ENCODE measurements at places on chromosomes 7 and 10. TPM values are rescaled to one million over a fixed set of nuclear protein-coding genes. Genes with fewer than 3 reads are reported as not detected.

Gene BRAT1
- polyA plus RNA-seq, result 80.5 TPM

Gene SPDYE6
- 2.4 TPM for polyA plus RNA-seq

Gene CLDN4
- polyA plus RNA-seq, result 1.9 TPM

Gene DPP6
- polyA plus RNA-seq, result not detected

Gene ANKRD1
- 12.6 TPM for polyA plus RNA-seq

Gene ZNF680
- 16.0 TPM for polyA plus RNA-seq

Gene RASA4
- 15.1 TPM for polyA plus RNA-seq

Gene HMX3
- not detected for polyA plus RNA-seq

Gene NRCAM
- polyA plus RNA-seq, result 1.2 TPM

Gene PDE6C
- polyA plus RNA-seq, result 0.12 TPM

Gene C7orf57
- polyA plus RNA-seq, result not detected

- no peak for DNase-seq
- H3K27ac ChIP-seq, result no peak overlapping the region
- no peaks in the 10 kb centered on the region for H3K36me3 ChIP-seq
- no peaks in the 10 kb centered on the region for H3K4me1 ChIP-seq
- no peak overlapping the region for H3K4me3 ChIP-seq
- H3K27me3 ChIP-seq, result peaks cover 5% of the 10 kb centered on the region
These were observed 52.2 kb downstream of the STEAP1B start for GRCh38 chr7:22447762-22448161.

DNA sequence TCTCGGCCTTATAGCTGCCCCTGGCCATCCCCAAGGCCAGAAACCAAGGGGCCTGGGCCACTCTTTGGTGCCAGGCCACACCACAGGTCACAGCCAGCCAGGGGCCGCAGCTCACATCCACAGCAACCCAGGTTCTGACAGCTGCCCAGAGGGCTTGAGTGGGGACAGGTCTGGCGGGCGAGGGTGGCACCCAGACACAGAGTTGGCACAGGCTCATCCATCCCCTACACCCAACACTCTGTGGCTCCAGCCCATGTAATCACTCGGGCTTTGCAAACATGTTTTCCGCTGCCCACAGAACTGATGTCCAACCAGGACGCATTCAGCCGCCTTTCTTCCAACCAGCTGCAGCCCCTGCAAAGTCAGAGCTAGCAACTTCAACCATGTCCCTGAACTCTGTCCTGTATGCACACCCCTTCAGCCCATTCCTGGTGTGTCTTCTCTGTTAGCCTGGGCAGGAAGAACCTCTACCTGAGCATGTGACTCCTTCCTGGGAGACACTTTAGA, 57.7 kb upstream of the PPP2R2D start:
- H3K27me3 ChIP-seq, result no peaks in the 10 kb centered on the region
- no peak overlapping the region for H3K27ac ChIP-seq
- H3K36me3 ChIP-seq, result no peaks in the 10 kb centered on the region
- no peak overlapping the region for H3K4me3 ChIP-seq

DNA sequence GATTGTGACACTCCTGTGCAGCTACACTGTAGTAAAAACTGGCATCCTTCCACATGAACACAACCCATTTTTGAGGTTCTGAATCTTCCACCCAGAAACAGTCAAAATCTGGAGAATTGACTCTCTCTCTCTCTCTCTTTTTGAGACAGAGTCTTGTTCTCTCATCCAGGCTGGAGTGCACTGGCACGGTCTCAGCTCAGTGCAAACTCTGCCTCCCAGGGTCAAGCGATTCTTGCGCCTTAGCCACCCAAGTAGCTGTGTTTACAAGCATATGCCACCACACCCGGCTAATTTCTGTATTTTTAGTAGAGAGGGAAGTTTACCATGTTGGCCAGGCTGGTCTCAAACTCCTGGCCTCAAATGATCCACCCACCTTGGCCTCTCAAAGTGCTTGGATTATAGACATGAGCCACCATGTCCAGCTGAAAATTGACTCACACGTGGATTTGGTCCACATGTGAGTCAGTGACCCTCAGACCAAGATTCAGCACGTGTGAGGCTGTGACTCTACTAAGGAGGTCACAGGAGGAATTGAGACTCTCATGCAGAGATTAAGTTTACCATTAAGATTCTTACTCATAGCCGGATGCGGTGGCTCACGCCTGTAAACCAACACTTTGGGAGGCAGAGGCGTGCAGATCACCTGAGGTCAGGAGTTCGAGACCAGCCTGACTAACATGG, 12.1 kb upstream of the ZNF107 start:
- H3K27ac ChIP-seq, result no peak overlapping the region
- no peaks in the 10 kb centered on the region for H3K27me3 ChIP-seq
- H3K36me3 ChIP-seq, result no peaks in the 10 kb centered on the region
- no peak for DNase-seq
- H3K4me1 ChIP-seq, result no peaks in the 10 kb centered on the region
- no peak overlapping the region for H3K4me3 ChIP-seq

DNA sequence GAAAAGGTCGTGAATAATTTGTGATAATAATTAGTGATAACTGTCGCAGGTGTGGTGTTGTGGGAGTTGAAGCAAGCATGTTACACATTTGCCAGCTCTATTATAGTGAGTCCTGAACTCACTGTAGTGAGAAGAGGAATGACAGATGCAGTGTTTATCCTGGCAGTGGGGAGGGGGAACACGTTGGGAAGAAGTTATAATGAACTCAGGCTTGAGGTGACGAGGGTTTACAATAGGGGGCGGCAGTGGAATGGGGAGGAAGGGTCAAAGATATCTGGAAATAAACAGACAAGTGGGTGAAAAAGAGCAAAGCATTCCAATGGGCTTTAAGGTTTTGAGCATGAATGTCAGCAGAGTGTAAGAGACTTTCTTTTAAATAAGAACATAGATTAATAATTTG, 49.6 kb downstream of the ITPRID1 start:
- H3K4me1 ChIP-seq, result no peaks in the 10 kb centered on the region
- no peaks in the 10 kb centered on the region for H3K27me3 ChIP-seq
- no peaks in the 10 kb centered on the region for H3K36me3 ChIP-seq
- no peak for DNase-seq
- no peak overlapping the region for H3K4me3 ChIP-seq
- H3K27ac ChIP-seq, result no peak overlapping the region

- H3K36me3 ChIP-seq, result no peaks in the 10 kb centered on the region
- no peak for DNase-seq
- H3K4me1 ChIP-seq, result no peaks in the 10 kb centered on the region
- no peak overlapping the region for H3K4me3 ChIP-seq
- no peaks in the 10 kb centered on the region for H3K27me3 ChIP-seq
- no peak overlapping the region for H3K27ac ChIP-seq
These were observed 97.7 kb upstream of the EGFR start for GRCh38 chr7:54921116-54921515.

DNA sequence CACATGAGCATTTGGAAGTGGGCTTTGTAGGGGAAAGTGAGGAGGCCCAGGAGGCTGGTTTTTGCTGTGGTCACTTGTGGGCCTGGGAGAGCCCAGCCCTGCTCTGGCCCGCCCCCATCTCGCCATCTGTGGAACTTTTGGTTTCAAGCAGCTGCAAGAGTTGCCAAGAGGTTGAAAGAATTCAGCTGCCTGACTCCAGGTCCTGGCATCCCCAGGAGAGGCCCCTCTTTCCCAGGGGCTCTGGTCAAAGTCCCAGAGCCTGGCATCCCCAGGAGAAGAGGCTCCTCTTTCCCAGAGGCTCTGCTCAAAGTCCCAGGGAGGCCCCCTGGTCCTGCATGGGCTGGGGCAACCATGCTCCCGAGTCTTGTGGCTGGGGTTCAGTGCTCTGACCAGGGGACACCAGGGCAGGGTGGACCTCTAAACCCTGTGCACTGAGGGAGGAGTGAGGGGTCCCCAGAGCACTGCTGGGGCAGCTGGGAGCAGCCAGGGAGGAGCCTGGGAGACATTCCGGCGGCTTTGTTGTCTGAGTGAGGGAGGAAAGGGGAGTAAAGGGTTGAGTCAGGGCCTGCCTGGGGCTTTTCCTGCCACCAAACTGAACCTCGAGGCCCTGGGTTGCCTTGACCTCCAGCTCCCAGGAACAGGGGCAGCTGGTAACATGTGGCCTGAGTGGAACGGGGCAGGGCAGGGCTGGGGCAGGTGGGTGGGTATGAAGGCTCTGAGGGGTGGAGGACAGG, 27.7 kb upstream of the CSGALNACT2 start:
- no peak overlapping the region for H3K4me3 ChIP-seq
- no peaks in the 10 kb centered on the region for H3K27me3 ChIP-seq
- DNase-seq, result peak; percentile 86
- no peaks in the 10 kb centered on the region for H3K4me1 ChIP-seq

DNA sequence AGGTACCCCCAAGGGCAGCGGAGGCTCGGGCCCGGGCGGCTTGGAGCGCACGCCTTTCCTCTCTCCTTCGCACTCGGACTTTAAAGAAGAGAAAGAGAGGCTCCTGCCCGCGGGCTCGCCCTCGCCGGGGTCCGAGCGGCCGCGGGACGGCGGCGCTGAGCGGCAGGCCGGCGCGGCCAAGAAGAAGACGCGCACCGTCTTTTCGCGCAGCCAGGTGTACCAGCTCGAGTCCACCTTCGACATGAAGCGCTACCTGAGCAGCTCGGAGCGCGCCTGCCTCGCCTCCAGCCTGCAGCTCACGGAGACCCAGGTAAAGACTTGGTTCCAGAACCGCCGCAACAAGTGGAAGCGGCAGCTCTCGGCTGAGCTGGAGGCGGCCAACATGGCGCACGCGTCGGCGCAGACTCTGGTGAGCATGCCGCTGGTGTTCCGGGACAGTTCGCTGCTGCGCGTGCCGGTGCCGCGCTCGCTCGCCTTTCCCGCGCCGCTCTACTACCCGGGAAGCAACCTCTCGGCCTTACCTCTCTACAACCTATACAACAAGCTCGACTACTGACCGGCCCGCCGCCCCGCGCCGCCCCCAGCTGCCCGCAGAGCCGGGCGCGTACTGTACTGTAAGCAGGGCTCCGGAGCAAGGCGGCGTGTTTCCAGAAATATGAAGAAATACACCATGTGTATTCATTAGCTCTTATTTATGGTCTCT, 1.8 kb downstream of the HMX2 start:
- H3K36me3 ChIP-seq, result no peaks in the 10 kb centered on the region
- peak; percentile 68 for DNase-seq
- H3K4me1 ChIP-seq, result peaks cover 12% of the 10 kb centered on the region
- no peak overlapping the region for H3K27ac ChIP-seq

DNA sequence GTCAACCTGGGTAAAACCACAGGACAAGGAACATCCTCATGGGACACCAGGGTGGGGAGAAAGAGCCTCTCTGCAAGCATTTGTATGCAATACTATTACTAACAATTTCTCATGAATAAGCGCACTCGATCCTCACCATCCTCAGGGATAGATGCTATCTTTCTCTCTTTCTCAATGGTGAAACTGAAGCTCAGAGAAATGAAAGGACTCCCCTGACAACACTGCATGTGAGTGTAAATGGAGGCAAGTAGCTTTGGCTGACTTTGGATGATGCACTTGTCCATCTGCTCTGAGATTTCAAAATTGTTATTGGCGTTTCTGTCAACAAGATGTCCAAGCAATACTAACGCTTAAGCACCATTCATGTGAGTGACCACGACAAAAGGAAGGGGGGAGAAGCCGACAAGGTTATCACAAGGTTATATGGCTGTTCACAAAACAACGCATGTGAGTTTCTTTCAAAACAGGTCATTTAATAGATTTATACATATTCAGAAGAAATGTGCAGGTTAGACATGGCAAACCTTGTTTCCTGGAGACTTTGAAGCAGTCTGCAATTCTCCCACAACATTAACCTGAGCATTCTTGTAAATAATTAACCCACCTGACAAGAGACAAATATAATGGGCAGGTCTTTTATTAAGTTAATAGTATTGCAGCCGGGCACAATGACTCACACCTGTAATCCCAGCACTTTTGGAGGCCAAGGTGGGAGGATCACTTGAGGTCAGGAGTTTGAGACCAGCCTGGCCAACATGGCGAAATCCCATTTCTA, 54.0 kb downstream of the IFIT5 start:
- no peaks in the 10 kb centered on the region for H3K36me3 ChIP-seq
- no peaks in the 10 kb centered on the region for H3K27me3 ChIP-seq
- DNase-seq, result no peak
- no peak overlapping the region for H3K4me3 ChIP-seq

- H3K4me1 ChIP-seq, result peaks cover 27% of the 10 kb centered on the region
- no peak overlapping the region for H3K4me3 ChIP-seq
- H3K27ac ChIP-seq, result peak overlapping the region; percentile 35
These were observed 21.5 kb downstream of the ZMIZ1 start for GRCh38 chr10:79090134-79090803.

- no peaks in the 10 kb centered on the region for H3K36me3 ChIP-seq
- peaks cover 14% of the 10 kb centered on the region for H3K27me3 ChIP-seq
- H3K27ac ChIP-seq, result no peak overlapping the region
- no peak overlapping the region for H3K4me3 ChIP-seq
- DNase-seq, result no peak
These were observed 11.5 kb upstream of the KLRG2 start for GRCh38 chr7:139494835-139495579.

DNA sequence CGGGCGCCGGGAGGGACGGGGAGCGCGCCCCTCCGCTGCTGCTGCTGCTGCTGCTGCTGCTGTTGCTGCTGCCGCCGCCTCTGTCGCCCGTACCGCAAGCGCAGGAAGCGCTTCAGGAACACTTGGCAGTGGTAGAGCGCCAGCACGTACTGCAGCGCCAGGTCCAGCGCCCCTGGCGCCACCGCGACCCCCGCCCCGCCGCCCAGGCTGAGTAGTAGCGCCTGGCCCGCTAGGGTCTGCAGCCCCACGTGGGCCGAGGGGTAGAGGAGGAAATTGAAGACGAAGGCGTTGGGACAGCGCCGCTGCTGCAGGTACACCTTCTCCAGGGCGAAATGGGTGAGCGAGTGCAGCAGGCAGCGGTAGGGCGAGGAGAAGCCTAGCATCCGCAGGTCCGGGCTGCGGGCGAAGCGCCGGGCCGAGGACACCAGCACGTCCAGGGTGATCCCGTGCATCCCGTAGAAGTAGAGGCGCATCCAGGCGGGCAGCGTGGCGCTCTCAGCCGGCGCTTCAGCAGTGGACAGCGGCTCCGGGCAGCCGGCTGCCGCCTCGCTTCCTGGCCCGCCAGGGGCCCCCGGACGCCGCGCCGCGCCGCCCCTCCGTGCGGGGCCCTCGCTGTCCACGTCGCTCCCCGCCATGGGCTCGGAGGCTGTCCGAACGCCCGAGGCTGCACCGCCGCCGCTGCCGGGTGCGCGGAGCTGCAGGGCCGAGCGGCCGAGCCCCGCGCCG, at the start of gene TMEM229A:
TMEM229A (minus strand) TSS at position 699 of the 726 bp plus-strand sequence; CDS start at position 635, 64 bp downstream.
- DNase-seq, result peak; percentile 84
- H3K36me3 ChIP-seq, result no peaks in the 10 kb centered on the region
- H3K4me1 ChIP-seq, result peaks cover 6% of the 10 kb centered on the region
- H3K27me3 ChIP-seq, result peaks cover 71% of the 10 kb centered on the region
- no peak within 1 kb of the TSS for H3K27ac ChIP-seq

DNA sequence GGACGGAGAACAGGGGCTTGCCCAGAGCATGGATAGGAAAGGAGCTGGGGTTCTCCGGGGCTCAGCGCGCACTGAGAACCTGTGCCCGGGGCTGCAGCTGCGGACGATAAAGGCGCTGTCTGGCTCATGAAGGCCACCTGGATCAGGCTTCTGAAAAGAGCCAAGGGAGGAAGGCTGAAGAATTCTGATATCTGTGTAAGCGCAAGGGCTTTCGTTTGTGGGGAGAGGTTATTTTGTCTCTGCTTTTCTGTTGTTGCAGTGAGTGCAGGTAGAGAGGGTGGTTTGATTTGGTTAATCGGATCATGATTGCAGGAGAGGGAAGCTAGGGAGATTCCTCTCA, 250.5 kb downstream of the NSUN6 start:
- H3K27ac ChIP-seq, result no peak overlapping the region
- H3K4me1 ChIP-seq, result peaks cover 20% of the 10 kb centered on the region
- peak overlapping the region; percentile 18 for H3K4me3 ChIP-seq

GRCh38 chr10:96906864-96907263, 74.8 kb downstream of the LCOR start:
- no peak overlapping the region for H3K4me3 ChIP-seq
- DNase-seq, result no peak
- peaks cover 11% of the 10 kb centered on the region for H3K4me1 ChIP-seq

Data from cardiac muscle cell (in vitro differentiated cells and primary cell).